ENCODE measurements at places on chromosomes 6 and 20.

GRCh38 chr6:44771647-44772415, 384.3 kb downstream of the CDC5L start:
- no peak for DNase-seq

DNA sequence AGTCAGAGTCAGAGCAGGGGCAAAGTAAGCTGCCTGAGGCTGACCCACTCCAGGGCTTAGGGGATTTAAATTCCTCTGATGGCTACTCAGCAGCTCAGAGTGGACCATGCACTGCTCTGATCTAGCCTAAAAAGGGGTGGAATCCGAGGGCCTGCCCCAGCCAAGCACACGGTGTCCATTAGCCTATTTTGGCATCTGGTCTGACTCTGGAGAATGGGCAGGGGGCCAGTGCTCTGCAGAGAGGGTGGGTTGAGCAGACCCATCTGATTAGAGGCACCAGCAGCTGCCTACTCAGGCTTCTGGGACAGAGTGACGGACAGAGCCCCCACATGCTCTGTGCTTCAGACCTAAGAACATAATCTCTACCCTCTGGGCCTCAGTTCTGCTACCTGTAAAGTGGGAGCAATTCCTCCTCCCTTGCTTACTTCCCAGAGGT, 25.9 kb upstream of the TGM2 start:
- no peak for DNase-seq

- no peak for DNase-seq
These were observed 114.6 kb downstream of the MAN1A1 start for GRCh38 chr6:119234941-119235340.

GRCh38 chr20:44056010-44056698, 130.8 kb downstream of the JPH2 start:
- no peak for DNase-seq

- no peak for DNase-seq
These were observed 33.0 kb downstream of the TRERF1 start for GRCh38 chr6:42418724-42419123.
